ENCODE measurements at places on chromosomes 12 and 14. TPM values are rescaled to one million over a fixed set of nuclear protein-coding genes. Genes with fewer than 3 reads are reported as not detected.

The HCAR2 gene
- not detected for total RNA-seq

The EFS gene
- 5.5 TPM for total RNA-seq

The PLEKHG3 gene
- total RNA-seq, result 3.3 TPM

The NR4A1 gene
- total RNA-seq, result 3.9 TPM

The GUCY2C gene
- total RNA-seq, result not detected

The SLC35E3 gene
- 3.2 TPM for total RNA-seq

The HHIPL1 gene
- 4.5 TPM for total RNA-seq

The C12orf56 gene
- 3.3 TPM for total RNA-seq

The ARMH4 gene
- 10.7 TPM for total RNA-seq

The PLA2G1B gene
- not detected for total RNA-seq

The KRT82 gene
- total RNA-seq, result not detected

The ENO2 gene
- 38.4 TPM for total RNA-seq

The MYF6 gene
- total RNA-seq, result 0.11 TPM

The CAPZA3 gene
- total RNA-seq, result not detected

The ZNF140 gene
- 20.9 TPM for total RNA-seq

The C3AR1 gene
- 0.12 TPM for total RNA-seq
